Hematopoietic multipotent progenitor cell treated with erythropoietin and hydrocortisone succinate and interleukin-3 and kit ligand, for 8 days (in vitro differentiated cells): ENCODE measurements at places on chromosomes 13 and 19.
A peak's percentile ranks its signal among the peaks of the same experiment; 100 is the strongest.

- DNase-seq: no peak
These were observed 11.6 kb upstream of the ZNF544 start for GRCh38 chr19:58217069-58217481.

- DNase-seq: no peak
These were observed 9.2 kb upstream of the CEACAM18 start for GRCh38 chr19:51469162-51469561.

DNA sequence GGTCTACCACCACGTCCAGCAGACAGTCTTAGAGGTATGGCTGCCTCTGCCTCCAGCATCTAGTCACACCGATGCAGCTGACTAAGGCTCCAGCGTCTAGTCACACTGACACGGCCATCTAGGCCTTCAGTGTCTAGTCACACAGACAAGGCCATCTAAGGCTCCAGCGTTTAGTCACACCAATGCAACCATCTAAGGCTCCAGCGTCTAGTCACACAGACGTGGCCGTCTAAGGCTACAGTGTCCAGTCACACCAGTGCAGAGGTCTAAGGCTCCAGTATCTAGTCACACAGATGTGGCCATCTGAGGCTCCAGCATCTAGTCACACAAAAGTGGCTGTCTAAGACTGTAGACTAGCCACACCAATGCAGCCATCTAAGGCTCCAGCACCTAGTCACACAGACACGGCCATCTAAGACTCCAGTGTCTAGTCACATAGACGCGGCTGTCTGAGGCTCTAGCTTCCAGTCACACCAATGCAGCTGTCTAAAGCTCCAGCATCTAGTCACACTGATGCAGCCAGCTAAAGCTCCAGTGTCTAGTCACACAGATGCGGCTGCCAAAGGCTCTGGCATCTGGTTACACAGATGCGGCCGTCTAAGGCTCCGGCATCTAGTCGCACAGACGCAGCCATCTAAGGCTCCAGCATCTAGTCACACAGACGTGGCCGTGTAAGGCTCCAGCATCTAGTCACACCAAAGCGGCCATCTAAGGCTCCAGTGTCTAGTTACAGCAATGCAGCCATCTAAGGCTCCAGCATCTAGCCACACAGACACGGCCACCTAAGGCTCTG lies 55.1 kb downstream of the KLF2 start:
- DNase-seq: no peak

DNA sequence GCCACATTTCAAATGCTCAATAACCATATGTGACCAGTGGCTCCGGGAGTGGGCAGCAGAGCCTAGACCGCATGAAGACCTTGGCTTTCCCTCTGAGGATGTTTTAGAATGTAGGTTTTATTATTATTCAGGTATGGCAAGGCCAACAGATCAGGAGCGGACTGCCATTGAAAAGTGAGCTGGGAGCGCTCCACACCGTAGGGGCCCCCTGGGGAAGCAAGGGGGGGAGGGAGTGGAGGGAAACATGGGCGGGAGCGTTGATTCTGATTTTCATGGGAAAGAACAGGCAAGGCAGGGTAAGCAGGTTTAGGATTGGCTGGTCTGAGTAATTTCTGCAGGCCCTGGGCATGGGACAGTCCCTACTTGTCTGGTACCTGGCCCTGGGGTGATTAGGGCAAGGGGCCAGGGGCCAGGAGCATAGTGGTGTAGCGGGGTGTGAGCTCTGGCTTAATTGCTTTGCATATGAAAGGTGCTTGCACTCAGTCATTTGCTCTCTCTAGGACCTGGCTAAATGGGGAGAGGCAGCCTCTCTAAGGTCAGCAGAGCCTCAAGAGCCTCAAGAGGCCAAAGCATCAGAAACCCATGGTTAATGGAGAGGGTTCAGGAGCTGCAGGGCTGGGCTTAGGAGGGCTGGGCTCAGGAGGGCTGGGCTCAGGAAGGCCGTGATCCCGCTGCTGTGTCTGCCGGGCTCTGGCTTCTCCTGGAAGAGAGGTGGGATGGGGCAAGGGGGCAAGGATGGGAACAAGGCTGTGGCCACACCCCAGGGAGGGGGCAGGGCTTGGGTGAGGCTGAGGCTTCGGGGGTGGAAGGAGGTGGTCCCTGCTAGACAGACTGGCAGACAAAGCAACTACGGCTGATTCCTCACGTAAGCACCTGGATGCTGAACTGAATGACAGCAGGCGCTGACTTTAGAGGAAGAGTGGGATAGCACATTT lies 82.0 kb upstream of the WASF3 start:
- DNase-seq: no peak

DNA sequence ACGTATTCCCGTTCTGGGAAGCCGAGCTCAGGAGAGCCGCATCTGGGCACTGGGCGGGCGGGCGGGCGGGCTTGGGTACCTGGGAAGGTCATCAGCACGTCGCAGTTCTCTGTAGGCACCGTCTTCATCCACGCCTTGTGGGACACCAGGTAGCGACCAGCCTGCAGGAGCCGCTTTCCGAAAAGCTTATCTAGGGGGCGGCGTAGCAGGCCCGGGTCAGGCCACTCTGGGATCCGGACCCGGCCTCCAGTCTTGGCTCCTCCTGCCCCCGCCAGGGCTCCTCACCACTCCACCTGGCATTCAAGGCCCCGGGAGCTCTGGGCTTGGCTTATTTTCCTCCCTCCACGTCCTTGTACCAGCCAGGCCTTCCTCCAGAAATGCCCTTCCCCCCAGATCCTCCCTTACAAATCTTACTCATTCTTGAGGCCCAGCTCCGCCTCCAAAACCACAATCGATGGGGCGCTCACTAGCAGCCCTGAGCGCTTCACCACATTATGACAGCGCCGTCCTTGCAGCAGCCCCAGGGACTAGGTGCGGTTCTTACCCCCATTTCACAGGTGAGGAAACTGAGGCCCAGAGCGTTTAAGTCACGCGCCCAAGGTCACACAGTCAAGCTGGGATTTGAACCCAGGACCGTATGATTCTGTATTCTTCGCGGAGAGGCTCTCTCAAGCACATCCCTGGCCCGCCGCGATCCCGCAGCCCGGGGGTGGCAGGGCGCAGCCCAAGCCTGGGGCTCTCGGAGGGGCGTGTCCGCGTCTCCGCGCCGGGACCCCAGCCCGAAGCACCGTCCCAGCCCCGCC lies 843 bp downstream of the ANO8 start:
- peak; percentile 85 for DNase-seq

DNA sequence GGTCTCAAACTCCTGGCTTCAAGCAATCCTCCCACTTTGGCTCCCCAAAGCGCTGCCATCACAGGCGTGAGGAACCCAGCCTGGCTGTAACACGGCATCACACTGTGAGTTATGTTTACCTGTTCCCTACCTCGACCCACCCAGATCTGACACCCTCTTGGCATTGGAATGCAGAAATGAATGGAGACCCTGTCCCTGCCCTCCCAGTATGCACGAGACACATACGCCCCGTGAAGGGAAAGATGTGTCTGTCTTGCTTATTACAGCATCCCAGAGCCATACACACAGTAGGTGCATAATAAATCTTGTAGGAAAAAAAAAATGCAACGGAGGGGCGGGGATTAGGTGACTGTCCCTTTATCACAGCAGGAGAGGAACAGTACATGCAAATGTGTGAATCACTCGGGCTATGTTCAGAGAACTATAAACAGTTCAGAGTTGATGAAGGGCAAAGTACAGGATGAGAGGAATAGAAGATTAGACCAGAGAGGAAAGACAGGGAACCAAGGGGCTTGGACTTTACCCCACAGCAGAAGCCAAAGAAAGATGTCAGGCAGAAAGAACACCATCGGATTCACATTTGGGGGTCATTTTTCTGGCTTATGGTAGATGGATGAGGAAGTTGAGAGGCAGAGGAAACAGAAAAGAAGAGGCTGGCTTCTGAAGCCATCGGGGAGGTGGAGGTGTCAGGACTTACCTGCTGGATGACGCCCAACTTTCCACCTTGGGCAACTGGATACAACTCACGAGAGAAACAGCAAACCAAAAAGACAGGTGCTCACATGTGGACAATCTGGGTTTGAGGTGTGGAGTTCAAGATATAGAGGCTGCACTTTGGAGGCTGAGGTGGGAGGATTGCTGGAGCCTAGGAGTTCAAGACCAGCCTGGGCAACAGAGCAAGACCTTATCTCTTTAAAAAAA lies 94.3 kb downstream of the INSR start:
- DNase-seq: peak; percentile 39

DNA sequence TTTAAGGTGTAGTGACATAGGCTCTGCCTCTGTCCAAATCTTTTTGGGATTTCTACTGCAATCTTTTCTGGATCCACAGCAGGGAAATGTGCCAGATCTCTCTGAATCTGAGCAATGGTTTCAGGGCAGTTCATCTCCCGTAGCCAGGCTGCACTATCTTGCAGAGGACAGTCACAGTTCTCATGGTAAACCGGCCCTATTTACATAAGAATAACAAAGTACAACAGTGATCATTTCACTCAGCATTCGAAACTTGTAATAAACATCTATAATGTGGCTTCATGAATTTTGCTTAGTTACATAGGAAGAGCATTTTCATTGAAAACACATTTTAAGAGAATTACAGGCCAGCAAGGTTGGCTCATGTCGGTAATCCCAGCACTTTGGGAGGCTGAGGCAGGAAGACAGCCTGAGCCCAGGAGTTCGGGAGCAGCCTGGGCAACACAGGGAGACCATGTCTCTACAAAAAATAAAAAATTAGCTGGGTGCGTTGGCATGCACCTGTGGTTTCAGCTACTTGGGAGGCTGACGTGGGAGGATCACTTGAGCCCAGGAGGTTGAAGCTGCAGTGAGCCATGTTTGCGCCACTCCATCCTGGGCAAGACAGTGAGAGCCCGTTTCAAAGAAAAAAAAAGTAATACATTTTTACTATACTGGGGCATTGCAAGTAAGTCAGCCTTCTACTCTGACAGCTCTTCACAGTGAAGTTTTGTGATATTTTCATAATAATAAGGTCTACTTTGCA lies 5.0 kb downstream of the POGLUT2 start:
- no peak for DNase-seq

DNA sequence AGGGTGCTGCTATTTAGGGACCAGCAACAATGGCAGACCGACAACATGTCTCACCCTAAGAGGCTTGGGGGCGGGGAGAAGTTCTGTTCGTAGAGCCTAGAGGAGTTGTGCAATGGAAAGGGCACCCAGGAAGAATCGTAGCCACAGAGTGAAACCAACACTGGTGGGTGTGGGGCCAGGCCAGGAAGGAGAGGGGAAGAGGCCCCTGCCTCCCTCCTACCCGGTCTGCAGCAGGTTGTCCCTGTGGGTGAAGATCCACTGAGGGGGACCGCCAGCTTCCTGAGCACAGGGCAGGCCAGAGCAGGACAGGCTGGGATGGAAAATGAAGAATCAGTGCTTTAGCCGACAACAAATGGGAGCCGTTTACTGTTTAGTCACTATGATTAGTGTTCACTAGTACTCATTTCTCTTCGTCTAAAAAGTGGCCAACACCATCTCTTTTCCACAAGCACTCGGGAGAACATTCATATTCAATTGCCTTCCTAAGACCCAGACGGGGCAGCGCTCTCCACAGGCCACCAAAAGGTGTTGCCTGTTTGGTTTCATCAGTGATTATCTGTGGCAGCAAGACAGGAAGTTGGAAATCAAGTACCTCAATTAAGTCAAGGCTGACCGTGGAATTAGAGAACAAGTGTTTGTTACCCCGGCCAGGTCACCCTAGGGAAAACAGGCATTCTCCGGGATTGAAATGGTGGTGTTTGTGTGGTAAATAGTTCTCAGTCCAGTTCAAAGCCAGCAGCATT lies 1.1 kb upstream of the ATP11A start:
- peak; percentile 45 for DNase-seq

DNA sequence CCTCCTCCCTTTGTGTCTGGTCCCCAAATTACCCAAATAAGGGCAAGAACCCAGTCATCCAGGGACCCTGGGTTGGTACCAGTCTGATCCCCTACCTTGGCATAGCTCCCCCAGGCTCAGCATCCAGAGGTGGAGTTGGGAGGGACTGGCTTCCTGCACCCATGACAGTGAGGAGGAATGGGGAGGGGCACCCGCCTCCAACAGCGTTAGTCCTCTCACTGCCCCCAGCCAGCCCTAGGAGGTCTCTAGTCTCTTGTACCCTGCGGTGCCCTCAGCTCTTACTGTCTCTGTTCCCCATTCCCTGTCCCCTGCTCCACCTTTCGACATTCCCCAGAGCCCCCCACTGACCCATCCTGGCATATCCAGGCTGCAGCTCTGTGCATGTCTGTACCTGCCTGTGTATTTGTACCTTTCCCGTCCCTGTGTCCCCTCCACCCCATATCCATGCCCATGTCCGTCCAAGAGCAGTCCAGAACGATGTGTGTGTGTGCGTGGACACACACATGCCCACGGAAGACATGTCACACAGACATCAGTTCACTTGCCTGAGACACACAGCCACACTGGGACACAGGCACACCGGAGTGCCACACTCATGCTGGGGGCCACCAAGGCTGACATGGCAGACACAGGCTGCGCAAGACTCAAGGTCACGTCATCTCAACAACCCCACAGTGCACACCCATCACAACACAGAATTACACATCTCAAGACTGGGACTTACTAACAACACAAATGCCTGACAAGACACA lies 17.8 kb downstream of the ERFL start:
- no peak for DNase-seq

DNA sequence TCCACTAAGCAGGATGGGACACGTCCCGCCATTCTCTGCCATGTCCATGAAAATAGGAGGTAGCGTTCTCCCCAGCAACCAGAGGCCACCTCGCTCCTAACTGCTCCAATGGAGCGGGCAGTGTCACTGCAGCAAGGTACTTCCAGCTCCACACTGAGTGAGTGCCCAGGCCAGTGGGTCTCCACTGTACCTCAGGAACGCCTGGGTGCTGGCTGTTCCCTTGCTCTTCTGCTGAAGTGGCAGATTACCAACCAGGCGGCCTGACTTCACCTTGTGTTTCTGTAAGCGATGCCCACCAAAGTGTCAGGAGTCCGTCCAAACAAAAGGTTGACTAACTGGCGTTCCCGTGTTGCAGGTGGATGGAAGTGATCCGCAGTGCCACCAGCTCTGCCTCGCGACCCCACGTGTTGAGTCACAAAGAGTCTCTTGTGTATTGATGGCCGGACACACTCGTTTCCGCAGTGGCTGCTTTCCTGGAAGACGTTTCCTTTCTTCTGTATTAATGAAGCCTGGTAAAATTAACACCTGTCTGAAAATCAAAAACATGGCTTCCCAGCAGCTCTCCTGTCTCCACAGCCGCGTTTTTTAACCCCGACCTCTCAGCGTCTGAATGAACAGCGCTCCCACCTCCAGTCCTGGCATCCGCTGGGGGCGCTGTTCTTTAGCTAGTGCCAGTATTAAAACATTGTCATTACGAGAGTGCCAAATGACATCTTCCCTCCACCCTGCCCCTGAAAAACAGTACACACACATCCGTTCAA lies 128.8 kb downstream of the STK24 start:
- peak; percentile 25 for DNase-seq
